ENCODE measurements at places on chromosomes 16 and 17.

GRCh38 chr16:15510992-15511391, 76.6 kb downstream of the BMERB1 start:
- no peak for DNase-seq

DNA sequence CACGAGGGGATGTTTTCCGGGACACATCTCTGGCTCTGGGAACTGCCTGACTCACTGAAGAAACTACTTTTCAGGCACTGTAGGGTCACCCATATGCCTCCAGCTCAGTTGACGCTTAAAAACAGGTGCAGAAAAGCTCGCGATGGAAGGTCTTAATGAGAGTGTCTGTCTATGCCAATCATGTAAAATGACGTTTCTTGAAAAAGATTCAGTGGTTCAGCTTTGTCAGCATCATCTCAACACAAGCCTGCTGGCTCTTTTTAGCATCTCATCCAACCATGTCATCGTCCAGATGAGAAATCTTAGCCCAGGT, 27.5 kb downstream of the OR1D5 start:
- no peak for DNase-seq

DNA sequence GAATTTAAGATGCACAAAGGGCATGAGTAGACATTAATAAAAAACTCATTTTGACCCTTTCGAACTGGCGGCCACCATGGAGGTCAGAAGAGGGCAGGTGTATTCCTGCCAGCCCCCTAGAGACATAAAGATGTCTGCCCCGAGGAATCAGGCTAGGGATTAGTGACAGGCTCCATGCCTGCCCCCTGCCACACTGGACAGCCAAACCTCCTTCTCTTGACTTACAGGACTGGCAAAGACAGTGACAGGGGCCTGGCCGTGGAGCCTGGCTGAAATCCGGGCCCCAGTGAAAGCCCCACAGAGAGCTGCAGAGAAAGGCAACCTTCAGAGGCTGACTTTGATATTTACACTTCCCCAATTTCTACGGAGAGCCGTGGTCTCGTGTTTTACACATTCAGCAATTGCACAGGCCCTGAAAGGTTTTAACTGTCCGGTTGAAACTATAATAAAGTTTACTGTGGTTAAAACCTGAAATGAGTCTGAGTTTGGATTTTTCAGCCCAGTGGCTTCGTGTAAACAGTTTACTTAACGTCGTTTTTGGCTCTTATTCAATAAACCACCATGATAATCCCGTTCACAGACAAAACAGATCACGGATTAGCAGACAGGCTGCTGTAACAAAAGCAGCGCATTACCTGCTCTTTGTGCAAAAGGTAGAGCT, 243.9 kb upstream of the MYOCD start:
- DNase-seq, result no peak

GRCh38 chr16:47726031-47726675, 265.0 kb downstream of the PHKB start:
- no peak for DNase-seq

- no peak for DNase-seq
Measured at GRCh38 chr17:57109393-57110151, 24.5 kb downstream of the AKAP1 start.

- no peak for DNase-seq
Measured at GRCh38 chr16:31082368-31083045, 6.2 kb downstream of the PRSS53 start.

DNA sequence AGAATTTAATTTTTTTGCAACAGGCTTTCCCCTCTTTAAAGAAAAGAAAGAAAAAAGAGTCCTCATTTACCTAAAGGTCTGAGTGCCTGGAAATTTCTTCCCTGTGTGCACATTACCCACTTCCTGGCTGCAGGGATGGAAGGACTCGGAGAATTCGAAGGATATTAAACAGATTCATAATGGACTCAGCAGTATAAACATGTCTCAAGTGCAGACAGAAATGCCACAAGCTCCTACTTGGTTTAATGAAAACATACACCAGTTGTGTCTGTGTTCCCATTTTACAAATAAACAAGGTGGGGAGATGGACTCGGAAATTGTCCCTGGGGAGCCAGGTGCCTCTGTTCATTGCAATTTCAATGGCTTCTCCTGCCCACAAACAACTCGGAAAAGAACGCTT, 47.2 kb downstream of the MEOX1 start:
- no peak for DNase-seq

All from NCI-H1092 (cell line).